ENCODE measurements at places on chromosomes 11 and 22.
A peak's percentile ranks its signal among the peaks of the same experiment; 100 is the strongest.

GRCh38 chr11:103953797-103954486 is 82.5 kb upstream of the DDI1 start:
- DNase-seq, result no peak

DNA sequence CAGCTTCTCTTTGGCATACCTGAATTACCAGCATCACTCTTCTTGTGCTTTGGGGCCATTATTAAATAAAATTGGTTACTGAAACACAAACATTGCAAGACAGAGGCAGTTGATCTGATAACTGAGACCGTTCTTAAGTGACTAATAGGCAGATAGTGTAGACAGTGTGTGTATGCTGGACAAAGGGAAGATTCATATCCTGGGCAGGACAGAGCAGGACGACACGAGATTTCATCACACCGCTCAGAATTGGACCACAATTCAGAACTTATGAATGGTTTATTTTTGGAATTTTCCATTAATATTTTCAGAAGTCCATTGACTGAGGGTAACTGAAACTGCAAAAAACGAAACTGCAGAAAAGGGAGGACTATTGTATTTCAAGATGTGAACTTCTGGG is 68.6 kb downstream of the LDLRAD3 start:
- DNase-seq, result no peak

GRCh38 chr11:2136209-2136951 is 2.8 kb downstream of the IGF2 start:
- DNase-seq, result no peak

- peak; percentile 53 for DNase-seq
These were observed 4.6 kb downstream of the TMEM9B start for GRCh38 chr11:8959546-8960166.

All from DMS79 (cell line).